ENCODE measurements at places on chromosomes 11 and 22.

GRCh38 chr11:121417055-121417551 lies 35.0 kb upstream of the SORL1 start:
- DNase-seq: peak; percentile 96

GRCh38 chr11:68682531-68682961 lies 1.8 kb upstream of the GAL start:
- DNase-seq: peak; percentile 81

DNA sequence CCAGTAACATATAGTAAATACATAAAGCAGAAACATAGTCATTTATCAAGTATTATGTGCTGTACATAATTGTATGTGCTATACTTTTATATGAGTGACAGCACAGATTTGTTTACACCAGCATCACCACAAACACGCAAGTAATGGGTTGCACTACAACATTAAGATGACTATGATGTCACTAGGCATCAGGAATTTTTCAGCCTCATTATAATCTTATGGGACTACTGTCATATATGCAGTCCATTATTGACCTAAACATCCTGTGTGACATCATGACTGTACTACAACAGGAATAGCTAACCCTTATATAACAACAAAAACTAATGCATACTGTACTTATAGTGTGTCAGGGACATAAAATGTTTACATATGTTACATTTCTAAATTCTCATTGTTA lies 50.2 kb upstream of the IZUMO1R start:
- no peak for DNase-seq

DNA sequence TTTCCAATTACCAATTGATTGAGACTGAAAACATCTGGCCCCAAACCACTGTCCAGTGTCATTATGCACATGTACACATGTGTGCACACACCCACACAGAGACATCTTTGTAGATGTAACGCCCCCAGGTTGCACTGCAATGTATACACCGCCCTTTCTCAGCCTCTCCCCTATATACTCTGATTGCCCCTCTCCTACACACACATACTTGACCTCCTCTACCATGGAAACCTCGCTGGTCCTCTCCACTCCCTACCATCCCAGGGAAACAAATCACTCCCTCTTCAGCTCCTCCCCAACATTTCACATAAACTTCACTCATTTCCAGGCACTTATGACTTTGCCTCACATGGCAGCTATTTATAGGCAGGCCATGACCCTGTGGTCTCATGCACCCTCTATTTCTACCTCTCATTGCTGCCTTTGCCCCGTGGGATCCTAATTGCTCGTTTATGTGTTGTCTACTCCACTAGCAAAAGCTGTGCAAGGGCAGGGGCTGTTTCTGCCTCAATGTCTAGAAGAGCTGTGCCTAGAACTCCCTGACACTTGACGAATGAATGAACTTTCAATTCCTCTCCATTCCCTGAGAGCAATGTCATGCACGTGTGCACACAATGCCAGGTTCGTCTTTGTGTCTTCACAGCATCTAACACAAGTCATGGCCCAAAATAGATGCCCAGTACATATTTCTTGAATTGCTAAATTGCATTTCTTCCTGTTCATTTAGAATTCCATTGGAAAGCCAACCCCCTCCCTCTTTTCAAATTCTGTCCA lies 10.0 kb upstream of the TMA7B start:
- peak; percentile 14 for DNase-seq

DNA sequence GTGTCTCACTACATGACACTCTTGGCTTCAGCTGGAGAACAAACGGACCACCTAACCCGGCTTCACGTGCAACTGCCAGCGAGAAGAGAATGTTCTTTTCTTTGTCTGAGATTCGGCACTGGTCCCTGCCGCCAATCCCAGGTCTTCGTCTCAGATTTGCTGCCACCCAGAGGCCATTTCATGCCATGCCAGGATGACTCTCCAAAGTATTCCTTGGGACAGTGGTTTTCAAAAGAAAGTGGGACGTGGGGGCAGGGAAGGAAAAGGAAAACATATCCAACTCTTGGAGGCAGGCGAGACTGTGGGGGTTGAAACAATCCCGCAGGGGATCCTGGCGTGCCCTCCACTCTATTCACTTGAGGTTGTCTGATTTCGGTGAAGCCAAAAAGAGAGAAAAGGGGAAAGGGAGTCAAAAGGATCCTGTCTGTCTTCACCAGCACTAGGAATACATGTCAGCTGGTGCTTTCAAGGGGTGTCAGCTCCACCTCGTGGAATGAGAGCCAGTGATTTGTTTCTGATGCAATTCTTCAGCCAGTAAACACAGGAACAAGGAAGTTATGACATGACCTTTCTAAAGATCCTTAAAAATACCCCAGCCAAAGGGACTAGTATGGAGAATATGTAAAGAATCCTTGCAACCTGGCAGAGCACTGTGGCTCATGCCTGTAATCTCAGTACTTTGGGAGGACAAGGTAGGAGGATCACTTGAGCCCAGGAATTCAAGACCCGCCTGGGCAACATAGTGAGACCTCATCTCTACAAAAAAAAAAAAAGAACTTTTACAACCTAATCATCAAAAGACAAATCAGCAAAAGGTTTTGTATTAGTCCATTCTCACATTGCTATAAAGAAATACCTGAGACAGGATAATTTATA lies 41.0 kb upstream of the APLNR start:
- peak; percentile 76 for DNase-seq

DNA sequence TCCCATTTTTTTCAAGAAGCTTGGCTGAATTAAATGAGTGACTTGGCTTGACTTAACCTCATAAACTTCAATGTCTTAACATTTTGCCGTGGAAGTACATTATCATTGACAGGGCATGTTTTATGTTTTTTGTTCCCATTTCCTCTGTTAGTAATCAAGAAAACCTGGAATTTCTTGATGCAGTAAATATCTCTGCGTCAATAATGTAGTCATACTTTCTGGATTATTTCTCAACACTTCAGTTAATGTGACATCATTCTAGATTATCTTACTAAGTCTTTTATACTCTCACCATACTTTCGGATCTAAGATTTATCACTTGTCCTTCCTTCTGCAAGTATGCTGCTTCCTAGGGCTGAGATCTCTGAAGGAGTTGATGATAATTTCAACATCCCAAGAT lies 58.6 kb upstream of the PGR start:
- no peak for DNase-seq

DNA sequence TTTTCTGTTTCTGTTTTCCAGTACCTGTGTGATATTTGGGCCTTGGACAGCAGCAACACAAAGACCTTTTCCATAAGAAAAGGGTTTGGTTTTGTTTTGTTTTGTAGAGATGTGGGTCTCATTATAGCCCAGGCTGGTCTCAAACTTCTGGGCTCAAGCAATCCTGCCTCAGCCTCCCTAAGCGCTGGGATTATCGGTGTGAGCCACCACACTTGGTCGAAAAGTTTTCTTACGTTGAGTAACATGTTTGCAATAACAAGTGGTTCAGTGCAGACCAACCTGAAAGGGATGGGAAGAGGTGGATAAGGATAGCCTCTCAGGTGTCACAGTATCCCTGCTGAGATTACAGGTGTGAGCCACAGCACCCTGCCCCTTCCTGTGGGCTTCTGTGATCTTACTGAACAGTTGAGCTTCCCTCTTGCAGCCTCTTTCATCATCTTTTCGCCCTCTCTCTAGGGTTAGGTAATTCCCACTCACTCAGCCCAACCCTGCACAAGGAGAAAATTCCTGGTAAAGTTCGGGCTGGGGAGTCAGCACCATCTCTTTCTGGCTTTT lies 3.5 kb upstream of the MRPL48 start:
- no peak for DNase-seq

- no peak for DNase-seq
Observed at GRCh38 chr22:35517769-35518530, 22.7 kb upstream of the RASD2 start.

DNA sequence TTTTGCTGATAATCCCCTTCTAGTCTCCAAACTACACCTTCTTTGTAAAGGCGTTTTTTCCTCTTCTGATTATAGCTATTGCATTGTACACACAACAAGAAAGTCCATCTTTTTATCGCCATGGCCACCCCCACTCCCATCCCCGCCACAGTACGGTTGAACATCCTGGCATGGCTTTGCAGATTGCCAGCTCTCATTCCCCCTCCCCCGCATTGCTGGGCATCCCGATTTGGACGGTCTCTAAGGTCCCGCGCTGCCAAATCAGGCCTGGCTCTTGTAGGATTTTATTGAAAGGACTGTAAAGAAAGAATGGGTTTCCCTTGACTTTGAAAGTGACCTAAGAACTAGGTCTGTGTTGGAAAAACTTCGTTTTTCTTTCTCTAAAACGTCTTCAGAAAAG lies 916 bp upstream of the SLC6A5 start:
- no peak for DNase-seq

DNA sequence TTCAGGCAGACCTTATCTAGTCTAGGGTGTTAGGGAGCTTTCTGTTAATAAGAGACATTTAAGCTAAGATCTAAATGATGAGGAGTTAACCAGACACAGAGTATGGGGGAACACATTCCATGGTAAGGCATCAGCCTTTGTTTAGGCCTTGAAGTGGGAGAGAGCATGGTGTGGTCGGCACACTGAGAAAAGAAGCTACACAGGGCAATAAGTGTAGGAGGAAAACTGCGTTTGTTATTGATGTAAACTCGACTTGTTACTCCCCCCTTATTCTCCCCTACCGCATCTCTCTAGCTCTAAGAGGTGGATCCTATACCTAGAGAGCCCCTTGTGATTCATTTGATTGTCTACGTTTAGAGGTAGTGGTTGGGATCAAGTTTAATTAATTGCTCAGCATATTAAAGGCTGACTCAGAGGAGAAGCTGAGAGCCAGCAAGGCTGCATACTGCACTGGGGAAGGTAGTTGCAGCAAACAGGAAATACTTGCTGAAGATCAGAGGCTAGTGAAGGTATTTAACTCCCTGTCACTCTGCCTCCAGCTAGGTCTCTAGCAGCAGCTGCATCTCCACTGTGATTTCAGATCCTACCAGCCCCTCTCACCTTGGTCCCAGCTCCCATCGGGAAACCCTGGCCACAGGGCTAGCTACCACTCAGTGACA lies 86.8 kb upstream of the TEAD1 start:
- DNase-seq: no peak
